H1 (cell line): ENCODE measurements at places on chromosomes 1 and 21. TPM values are rescaled to one million over a fixed set of nuclear protein-coding genes. Genes with fewer than 3 reads are reported as not detected.

DNA sequence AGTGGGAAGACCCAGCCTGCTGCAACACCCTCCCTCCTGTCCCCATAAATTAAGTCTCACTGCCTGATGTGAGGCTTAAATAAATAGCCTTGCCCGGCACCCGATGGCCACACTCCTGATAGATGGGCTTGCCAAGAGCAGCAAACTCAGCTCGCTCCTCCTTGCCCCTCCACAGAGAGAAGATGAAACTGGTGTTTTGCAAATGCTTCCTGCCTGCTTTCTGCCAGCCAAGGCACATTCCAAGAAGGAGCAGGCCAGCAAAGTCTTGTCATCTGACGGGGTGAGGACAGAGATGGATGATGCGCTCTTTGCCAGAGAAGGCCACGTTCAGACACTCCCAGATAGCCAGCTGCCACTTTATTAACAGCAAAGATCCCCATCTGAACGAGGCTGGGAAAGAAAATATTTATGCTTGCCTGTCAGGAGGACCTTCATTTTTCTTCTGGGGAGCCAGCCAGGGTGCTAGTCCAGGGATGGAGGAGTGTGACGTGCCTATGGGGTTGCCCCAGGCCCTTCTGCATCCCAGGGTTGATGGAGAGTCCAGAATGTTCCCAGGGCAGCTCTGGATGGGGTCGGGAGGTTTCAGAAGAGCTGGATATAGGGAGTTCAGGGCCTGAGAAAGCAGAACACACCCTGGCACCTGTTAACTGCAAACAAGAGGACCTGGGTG, 265.4 kb downstream of the FOXD2 start:
- no peak overlapping the region for H3K4me3 ChIP-seq
- H3K27me3 ChIP-seq: peaks cover 26% of the 10 kb centered on the region
- no peak for DNase-seq
- H3K27ac ChIP-seq: no peak overlapping the region
- no peaks in the 10 kb centered on the region for H3K36me3 ChIP-seq

C1orf141 gene
- polyA plus RNA-seq: not detected in 2 replicates

DNA sequence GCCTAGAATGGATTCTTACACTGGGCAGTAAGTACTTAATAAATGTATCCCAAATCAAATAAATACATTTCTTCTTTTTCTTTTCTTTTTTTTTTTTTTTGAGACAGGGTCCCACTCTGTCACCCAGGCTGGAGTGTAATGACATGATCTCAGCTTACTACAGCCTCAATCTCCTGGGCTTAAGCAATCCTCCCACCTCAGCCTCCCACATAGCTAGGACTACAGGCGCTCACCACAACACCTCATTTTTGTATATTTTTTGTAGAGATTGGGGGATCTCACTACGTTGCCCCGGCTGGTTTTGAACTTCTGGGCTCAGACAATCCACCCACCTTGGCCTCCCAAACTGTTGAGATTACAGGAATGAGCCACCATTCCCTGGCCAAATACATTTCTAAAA, 63.7 kb upstream of the LGALS8 start:
- no peak for DNase-seq
- H3K27me3 ChIP-seq: no peaks in the 10 kb centered on the region
- H3K4me3 ChIP-seq: no peak overlapping the region
- H3K27ac ChIP-seq: no peak overlapping the region
- no peaks in the 10 kb centered on the region for H3K4me1 ChIP-seq
- no peaks in the 10 kb centered on the region for H3K36me3 ChIP-seq

CITED4 gene
- 5.4 and 11.1 TPM in 2 replicates for polyA plus RNA-seq

DNA sequence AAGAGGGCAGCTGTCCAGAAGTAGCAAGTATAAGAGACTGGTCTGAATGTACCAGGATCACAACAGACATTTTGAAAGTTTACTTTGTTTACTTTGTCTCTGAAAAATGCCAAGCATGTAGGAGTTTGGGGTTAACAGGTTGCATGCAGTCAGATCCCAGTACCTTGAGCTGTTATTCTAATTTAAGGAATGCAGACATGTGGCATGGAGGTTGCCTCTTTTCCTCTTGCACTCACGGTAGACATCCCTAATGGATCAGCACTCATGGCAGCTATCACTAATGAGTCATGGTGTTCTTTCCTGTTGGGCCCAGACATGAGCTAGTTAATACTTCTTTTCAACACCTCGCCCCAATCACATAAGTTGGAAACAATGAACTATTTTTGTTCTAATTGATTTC, 67.3 kb downstream of the GADD45A start:
- peaks cover 32% of the 10 kb centered on the region; the same call in 1 of the 2 replicates for H3K4me1 ChIP-seq
- H3K4me3 ChIP-seq: no peak overlapping the region
- no peaks in the 10 kb centered on the region for H3K36me3 ChIP-seq
- no peaks in the 10 kb centered on the region for H3K27me3 ChIP-seq
- DNase-seq: no peak
- no peak overlapping the region for H3K27ac ChIP-seq

DNA sequence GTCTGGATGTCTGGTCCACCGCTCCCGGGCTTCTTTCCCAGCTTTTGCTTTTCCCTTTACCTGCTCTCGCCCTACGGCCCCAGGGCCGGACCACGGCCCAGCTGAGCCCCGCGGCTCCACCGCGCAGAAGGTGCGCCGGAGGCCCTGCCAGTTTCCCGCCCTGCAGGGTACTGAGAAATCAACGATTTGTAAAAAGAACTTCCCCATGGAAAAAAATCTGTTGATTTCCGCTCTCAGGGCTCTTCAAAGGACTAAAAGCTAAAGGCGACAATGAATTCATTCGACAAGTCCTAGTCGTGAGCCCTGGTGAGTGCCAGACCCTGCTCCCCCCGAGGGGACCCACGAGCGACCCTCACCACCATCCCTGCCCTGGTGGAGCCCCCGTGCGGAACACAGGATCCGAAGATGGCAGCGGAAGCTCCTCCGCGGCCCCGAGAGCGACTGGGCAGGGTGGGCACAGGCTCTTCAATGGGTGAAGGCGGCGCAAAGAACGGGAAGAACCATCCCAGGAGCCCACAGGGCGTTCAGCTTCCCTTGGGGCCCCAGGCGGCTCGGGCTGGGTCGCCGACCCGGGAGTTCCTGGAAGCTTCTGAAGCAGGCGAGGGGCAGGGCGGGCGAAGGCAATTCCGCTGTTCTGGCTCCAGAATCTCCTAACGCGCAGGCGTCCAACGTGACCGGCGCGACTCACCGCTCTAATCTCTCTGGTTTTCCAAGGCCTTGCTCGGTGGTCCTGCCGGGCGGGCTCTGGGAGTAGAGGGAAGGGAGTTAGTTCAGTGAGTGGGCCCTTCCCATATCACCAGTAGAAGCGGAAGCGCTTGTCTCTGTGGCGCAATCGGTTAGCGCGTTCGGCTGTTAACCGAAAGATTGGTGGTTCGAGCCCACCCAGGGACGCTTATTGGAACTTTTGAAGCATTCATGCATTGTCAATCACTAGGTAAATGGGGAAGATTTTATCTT, 6.6 kb upstream of the RNU1-2 start:
- H3K4me1 ChIP-seq: no peaks in the 10 kb centered on the region
- no peaks in the 10 kb centered on the region for H3K27me3 ChIP-seq

- no peak overlapping the region for H3K27ac ChIP-seq
- H3K4me3 ChIP-seq: no peak overlapping the region
- H3K4me1 ChIP-seq: no peaks in the 10 kb centered on the region
- DNase-seq: no peak
- peaks cover 3% of the 10 kb centered on the region for H3K27me3 ChIP-seq
Observed at GRCh38 chr1:25879675-25880074, 4.2 kb upstream of the PAQR7 start.

KRTAP7-1 gene
- polyA plus RNA-seq: not detected in 2 replicates

OPTC gene
- 2.8 and 4.0 TPM in 2 replicates for polyA plus RNA-seq

- no peaks in the 10 kb centered on the region for H3K27me3 ChIP-seq
Observed at GRCh38 chr1:206498685-206499084, 8.6 kb upstream of the RASSF5 start.

- no peak overlapping the region for H3K4me3 ChIP-seq
- no peak overlapping the region for H3K27ac ChIP-seq
- H3K4me1 ChIP-seq: no peaks in the 10 kb centered on the region
Observed at GRCh38 chr1:218575079-218575478, 229.9 kb downstream of the TGFB2 start.

DNA sequence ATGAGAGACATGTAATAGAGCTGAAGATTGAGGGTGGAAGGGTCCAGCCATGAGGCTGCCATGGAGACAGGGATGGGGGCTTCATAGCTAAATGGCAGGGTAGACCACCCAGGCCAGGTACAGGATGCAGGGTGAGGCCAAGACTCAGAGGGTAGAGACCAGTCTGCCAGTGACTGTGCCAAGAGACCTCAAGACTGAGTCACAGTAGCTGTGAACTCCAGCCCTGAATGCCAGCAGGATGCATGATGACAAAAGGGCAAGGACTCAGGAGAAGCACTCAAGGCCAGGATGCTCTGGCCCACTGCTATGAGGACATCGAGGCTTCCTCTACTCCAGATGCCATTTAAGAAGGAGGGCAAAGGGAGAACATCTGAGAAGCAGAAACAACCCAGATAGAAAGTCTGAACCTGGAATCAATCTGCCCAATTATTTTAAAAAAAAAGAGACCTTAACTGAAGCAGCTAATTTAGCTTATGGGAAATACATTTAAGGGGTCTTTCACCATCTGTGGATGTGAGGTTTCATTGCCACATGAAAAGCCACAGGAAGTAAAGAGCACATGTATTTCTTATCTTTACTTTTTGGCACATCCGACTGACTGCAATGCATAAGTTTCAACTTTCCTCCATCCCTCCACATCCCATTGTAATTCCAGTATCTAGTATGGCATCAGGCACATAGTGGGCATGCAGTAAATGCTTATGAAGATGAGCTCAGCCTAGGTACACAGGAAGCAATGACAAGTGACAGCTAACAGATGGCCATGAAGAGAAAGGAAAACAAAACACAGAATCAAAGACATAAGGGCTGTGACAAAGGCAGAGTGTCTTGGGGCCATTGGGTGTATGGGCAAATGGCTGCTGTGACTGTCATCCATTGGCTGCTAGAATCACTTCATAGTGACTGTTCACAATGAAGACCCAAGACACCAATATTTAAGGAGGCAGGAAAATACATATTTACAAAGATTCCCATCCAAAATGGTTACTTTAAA, 40.2 kb downstream of the SUSD4 start:
- H3K4me1 ChIP-seq: peaks cover 12% of the 10 kb centered on the region
- H3K4me3 ChIP-seq: no peak overlapping the region
- no peak for DNase-seq
- H3K36me3 ChIP-seq: no peaks in the 10 kb centered on the region
- H3K27me3 ChIP-seq: no peaks in the 10 kb centered on the region

SELE gene
- not detected in 2 replicates for polyA plus RNA-seq

GRCh38 chr1:8791819-8792218, 25.6 kb downstream of the RERE start:
- no peak for DNase-seq
- no peak overlapping the region for H3K4me3 ChIP-seq
- peaks cover 7% of the 10 kb centered on the region for H3K4me1 ChIP-seq
- no peaks in the 10 kb centered on the region for H3K27me3 ChIP-seq

DNA sequence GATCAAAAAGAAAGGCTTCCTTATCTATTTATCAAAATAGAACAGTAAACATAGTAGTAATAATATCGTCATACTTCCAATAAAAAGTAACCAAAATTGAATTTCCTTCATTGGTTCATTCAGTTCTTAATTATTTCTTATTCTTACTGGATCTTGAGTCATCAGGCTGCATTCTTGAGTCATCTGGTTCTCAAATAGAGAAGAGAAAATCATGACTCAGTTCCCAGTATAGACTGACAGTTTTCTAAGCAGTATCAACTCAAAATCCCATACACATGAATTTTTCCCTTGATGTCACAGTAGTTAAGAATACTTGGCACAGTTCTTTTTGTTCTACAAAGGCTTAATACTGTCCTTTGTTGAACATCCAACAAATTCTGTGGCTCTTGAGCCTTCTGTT, 626.9 kb upstream of the ADGRL4 start:
- H3K36me3 ChIP-seq: no peaks in the 10 kb centered on the region
- DNase-seq: no peak
- H3K4me1 ChIP-seq: no peaks in the 10 kb centered on the region
- H3K27me3 ChIP-seq: no peaks in the 10 kb centered on the region
- H3K4me3 ChIP-seq: no peak overlapping the region

LAPTM5 gene
- polyA plus RNA-seq: 0.77 and 1.4 TPM in 2 replicates

DNA sequence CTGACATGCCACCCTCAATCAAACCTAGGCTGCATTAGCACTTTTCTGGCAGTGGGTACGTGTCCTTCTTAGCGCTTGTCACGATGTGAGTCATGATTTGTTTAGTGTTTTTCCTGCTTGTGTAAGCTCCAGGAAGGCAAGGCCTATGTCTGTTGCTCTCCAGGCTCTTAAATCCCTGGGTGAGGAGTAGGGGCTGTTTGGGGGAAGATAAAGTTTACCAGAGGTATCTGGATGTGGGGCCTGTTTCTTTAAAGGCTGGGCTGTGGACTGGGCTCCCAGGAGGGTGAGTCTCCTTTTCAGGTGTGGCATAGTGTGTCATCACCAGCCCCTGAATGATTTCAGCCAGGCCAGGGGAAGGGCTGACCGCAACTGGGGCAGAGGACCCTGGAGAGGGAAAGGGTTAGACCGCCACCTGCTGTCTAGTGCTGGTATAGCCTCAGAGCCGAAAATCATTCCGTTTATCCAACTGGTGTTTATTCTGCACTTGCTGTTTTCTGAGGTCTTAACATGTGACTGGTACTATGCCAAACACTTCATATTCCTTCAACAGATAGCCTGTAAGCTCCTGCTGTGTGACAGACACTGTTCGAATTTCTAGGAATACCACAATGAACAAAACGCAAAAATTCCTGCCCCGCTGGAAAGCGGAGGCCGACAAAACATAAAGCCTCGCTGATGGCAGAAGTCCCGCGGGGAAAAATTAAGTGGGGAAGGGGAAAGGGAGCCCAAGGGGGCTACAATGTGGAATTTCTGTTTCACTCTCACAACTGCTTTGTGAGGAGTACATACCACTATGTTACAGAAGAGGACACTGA, 9.7 kb downstream of the SERINC2 start:
- H3K36me3 ChIP-seq: peaks cover 3% of the 10 kb centered on the region; the same call in 1 of the 2 replicates
- no peaks in the 10 kb centered on the region for H3K27me3 ChIP-seq
- no peak for DNase-seq
- H3K4me1 ChIP-seq: peaks cover 2% of the 10 kb centered on the region; the same call in 1 of the 2 replicates
- no peak overlapping the region for H3K27ac ChIP-seq

DNA sequence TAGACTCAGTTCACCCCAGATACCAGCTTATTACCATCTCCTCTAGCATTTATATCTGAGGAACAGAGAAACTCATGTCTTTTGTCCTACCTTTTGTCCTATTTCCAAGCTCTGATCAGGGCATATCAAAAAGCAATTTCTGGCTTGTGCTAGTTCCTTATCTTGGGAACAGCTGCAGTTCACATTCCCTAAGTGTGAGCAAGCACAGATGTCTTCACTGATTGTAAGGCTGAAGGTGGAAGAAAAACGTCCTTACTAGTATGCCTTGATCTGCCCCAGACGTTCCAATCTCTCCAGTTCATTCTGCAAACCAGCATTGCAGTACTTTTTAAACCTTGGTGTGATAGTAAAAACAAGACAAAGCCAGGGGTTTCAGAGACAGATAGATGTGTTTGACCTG, 139.8 kb downstream of the NCAM2 start:
- H3K27me3 ChIP-seq: no peaks in the 10 kb centered on the region
- no peaks in the 10 kb centered on the region for H3K4me1 ChIP-seq
- H3K36me3 ChIP-seq: no peaks in the 10 kb centered on the region
- no peak overlapping the region for H3K27ac ChIP-seq
- H3K4me3 ChIP-seq: no peak overlapping the region
- no peak for DNase-seq

- no peak overlapping the region for H3K27ac ChIP-seq
- no peak overlapping the region for H3K4me3 ChIP-seq
- no peak for DNase-seq
- H3K4me1 ChIP-seq: no peaks in the 10 kb centered on the region
- H3K36me3 ChIP-seq: no peaks in the 10 kb centered on the region
Observed at GRCh38 chr1:105492921-105493320, 1563.6 kb upstream of the PRMT6 start.

SPATA1 gene
- polyA plus RNA-seq: 0.51 TPM in 1 of 2 replicates, not detected in the other

KCNE2 gene
- polyA plus RNA-seq: 0.09 and 0.14 TPM in 2 replicates
